Activated CD4-positive, alpha-beta T cell treated with anti-CD3 and anti-CD28 coated beads, Interleukin-2, amount 50 U/mL, for 24 hours (primary cell): ENCODE measurements at places on chromosomes 11 and 22.

DNA sequence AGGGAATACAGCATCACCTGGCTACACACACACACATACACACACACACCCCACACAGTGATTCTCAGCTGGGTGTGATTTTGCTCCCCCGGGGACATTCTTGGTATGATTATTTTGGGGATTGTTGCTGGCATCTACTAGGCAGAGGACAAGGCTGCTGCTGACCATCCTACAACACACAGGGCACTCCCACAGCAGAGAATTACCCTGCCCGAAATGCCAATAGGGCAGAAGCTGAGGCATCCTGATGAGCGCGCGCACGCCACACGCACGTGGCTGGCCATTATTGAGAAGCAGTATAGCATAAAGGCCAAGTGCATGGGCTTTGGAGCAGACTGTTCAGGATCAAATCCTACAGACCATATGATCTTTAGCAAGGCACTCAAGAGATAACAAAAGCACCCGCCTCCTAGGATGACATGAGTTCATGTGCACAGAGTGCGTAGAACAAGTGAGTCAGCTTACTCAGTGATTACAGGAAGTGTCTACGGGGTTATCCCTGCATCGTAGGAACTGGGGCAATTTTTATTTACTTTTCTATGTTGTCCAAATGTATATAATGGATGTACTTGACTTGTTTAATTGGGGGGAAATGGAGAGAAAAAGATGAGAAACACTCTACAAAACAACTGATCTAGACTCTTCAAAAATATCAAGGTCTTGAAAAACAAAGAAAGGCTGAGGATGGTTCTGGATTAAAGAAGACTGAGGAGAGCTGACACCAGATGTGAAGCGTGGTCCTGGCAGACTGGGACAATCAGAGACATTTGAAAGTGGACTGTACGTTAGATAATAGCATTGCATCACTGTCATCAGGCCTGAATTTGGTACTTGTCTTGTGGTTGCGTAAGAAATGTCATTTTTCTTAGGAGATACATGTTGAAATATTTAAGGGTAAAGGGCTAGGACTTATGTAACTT, 7.2 kb upstream of the EHD1 start:
- no peak for DNase-seq

DNA sequence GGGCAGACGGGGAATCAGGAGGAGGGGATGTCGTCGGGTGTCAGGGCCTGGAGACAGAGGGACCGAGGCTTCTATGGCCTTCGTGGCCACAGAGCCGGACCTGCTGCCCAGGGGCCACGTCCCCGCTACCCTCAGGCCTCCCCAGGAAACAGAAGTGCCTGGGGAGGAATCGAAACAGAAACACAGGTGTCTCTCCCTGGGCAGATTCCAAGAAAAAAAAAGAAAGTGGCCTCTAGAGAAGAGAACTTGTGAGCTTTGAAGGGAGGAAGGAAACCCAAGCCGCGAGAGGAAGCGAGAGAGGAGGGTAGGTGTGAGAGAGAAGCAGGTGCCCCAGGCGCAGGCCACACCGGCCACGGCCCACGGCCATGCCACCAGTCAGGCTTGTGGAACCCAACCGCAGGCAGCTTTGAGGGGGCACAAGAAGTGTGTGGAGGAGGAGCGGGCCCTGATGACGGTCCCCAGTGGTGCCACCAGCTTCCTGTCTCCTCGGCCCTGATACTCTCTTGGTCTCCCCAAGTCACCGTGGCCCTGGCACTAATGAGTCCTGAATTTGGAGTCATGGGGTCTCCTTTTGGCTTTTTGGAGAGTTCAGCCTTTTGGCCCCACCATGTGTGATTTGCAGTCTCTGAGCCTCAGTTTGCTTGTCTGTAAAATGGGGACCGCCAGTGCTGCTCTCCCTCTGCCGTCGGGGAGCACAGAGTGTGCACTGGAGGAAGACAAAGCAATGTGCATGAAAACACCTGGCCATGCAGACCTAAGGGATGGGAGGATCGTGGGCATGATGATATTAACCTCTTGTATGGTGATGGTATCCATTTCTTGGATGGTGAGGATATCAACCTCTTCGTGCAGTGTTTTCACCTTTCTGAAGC, 25.2 kb downstream of the LIF start:
- DNase-seq, result peak; percentile 23

GRCh38 chr11:35192347-35192746, 53.4 kb downstream of the CD44 start:
- DNase-seq, result no peak

DNA sequence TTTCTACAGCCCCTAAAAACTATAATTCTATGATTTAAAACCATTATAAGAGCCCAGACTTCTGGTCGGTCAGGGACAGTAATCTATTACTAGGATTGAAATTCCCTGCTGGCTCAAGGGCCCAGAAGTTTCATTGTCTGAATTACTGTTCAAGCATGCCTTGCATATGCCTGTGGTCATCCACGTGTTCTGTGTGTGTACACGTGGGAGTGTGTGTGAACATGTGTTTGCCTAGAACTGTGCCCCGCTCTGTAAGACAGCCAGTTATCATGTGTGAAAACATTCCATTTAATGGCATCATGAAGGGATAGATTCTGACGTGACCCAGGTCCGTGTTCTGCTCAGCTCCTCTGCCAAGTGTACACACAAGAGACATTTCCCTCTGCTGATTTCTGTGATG, 189.3 kb upstream of the NECTIN1 start:
- DNase-seq, result no peak

GRCh38 chr11:131253142-131253655, 117.2 kb upstream of the NTM start:
- no peak for DNase-seq

DNA sequence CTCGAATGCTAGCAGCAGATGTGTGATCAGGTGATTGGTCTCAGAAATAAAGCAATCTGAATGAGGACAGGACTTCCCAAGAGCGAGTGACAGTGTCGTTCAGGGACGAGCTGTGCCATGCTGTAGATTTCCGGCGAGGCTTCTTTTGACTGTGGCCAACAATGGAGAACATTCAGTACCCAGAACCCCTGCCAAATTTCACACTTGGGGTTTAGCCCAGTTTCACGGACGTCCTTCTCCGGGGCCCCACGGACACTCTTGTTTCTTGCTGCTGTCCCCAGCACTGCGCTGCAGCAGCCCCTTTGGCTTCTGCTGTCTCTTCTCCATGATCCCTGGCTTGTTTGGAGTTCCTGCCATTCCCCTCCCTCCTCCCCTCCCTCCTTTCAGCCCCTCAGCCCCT, 115.1 kb upstream of the GRAMD1B start:
- no peak for DNase-seq

GRCh38 chr11:124644426-124645280, 22.0 kb downstream of the TBRG1 start:
- no peak for DNase-seq

DNA sequence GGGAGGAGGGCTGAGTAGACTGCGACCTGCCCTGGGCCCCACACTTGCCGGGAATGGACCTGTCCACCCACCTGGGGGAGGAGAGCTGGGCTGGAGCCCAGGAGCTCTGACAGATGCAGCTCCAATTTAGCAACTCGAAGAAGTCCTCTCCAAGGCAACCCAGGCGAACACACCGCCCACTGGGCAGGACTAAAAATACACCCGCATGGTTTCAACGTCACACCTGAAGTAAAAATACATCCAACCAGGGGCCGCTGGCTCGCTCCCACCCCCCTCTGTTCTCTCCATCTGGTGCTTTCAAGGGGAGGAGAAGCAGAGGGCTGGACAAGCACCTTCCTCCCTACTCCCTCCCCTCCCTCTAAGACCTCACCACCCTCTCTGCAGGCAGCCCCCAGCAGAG, 119.9 kb downstream of the FEZ1 start:
- DNase-seq, result no peak

DNA sequence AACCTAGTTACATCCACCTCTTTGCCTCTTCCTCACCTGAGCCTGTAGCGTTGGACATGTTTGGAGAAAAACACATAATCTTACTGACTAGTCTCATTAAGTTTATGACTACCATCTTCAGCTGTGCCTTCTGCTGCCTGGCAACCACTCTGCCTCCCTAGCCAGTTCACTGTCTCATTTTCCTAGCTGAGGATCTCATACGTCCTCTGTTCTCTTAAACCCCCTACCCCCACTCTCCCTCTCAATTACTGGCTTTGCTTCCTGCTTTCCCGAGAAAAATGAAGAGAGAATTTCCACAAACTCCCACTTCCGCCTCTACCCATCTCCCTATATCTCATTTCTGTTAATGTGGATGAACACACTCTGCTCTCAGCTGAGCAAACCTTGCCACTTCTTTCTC, 239.3 kb upstream of the POU2AF2 start:
- no peak for DNase-seq

- DNase-seq, result no peak
Observed at GRCh38 chr22:18096823-18097222, 13.8 kb upstream of the TUBA8 start.

GRCh38 chr11:6320411-6321155, at the start of gene CAVIN3:
Gene CAVIN3, minus strand, starts transcription at chr11:6320501. Its CDS starts 25 bp downstream, at chr11:6320476.
- peak; percentile 38 for DNase-seq

GRCh38 chr11:60282286-60282685, 1.8 kb downstream of the MS4A4A start:
- no peak for DNase-seq

DNA sequence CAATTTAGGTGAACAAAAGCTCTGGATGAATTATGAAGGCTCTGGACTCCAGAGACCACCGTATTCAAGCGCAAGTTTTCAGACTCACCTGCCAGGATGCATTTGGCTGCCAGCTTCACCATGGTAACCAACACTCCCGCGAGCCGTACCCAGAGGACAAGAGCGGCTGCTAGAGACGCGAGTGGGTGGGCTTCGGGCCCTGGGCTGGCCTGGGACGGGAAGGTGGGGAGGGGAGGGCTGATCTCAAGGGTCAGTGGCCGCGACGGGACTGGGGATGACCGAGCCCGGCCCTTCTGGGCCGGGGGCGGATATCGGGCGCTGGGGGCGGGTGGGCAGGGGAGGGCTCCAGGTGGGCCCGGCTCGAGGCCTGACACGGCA, 344 bp downstream of the IFT27 start:
- no peak for DNase-seq

DNA sequence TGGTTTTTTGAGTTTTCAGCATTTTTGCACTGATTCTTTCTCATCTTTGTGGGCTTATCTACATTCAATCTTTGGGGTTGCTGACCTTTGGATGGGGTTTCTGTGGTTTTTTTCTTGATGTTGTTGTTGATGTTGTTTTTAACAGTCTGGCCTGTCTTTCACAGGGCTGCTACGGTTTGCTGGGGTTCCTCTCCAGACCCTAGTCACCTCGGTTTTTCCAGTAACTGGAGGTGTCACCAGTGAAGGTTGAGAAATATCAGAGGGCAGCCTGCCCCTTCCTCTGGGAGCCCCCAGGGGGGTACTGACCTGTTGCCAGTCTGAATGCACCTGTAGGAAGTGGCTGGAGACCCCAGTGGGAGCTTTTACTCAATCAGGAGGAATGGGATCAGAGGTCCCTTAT, 365.4 kb downstream of the JRKL start:
- DNase-seq, result no peak

GRCh38 chr11:65501186-65501471, 2.3 kb downstream of the MALAT1 start:
- no peak for DNase-seq

- no peak for DNase-seq
Observed at GRCh38 chr11:2989006-2989405, 3.1 kb downstream of the NAP1L4 start.

DNA sequence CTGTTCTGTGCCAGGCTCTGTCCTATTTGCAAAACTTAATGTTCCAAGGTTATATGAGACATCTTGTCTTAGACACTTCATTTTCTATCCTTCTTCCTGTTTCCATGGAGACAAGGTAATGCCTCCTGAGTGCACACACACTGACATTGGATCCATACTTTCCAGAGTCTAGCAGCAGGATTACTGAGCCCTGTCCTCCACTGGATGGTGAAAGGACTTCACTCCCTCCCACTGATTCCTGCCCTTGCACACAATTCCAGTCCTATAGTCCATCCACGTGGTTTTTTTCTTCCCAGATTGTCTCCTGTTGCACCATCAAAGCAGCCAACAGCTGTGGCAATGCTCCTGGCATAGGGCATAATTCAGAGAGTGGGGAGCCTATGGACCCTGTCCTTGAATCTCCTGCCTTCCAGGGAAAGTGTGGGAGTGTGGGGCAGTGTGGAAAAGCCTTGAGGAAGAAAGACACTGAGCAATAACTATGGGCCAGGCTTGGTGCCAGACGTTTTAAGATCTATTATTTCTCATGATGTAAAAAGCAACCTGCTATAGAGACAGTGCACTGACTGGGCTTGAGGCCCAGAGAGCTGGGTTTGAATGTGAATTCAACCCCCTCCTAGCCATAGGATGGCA, 31.3 kb downstream of the SERPINH1 start:
- no peak for DNase-seq
